ENCODE measurements at places on chromosomes 7 and 10.

GRCh38 chr7:67549126-67549525, 552.5 kb downstream of the TYW1 start:
- DNase-seq: no peak

- DNase-seq: no peak
Observed at GRCh38 chr10:103931603-103932002, 13.6 kb upstream of the STN1 start.

GRCh38 chr10:106740-107139, 28.5 kb upstream of the ZMYND11 start:
- DNase-seq: no peak

- DNase-seq: no peak
Observed at GRCh38 chr10:131843881-131844284, 56.9 kb upstream of the PPP2R2D start.

- DNase-seq: no peak
Observed at GRCh38 chr7:65438598-65438997, 64.9 kb downstream of the ZNF92 start.

- no peak for DNase-seq
Observed at GRCh38 chr7:90119178-90119971, 34.9 kb upstream of the STEAP1 start.

- no peak for DNase-seq
Observed at GRCh38 chr10:21943633-21944265, 59.8 kb downstream of the DNAJC1 start.

DNA sequence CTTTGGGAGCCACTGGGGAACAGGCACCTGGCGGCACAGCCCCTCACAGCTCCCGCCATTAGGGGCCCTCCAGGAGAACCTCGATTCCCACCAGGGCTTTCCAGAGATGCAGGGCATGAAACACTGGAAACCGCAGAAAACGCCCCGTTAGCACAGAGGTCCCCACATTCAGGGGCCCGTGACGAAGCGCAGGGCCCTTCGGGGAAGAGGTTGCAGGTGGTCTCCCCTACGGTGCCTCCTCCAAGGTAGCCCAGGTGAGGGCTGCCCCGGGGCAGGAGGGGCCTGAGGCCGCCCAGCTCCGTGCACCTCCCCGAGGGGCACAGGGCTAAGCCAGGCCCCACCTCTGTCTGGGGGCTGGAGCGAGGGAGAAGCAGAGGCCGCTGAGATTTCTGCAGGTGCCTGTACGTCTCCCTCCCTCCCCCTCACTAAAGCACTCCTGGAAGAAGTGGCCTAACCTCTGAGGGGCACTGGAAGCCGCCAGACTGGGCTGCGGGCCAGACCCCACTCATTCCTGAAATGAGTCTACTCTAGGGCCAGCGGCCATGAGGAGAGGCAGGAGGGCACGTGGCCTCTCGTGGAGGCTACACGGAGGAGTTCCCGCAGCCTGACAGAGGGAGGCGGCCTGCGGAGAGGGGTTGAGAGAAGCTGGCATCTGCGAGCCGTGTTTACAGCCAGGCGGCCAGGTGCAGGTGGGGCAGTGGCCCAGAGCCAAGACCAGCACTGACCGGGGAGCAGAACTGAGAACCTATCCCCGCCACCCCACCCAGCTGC, 6.9 kb downstream of the PDGFA start:
- no peak for DNase-seq

DNA sequence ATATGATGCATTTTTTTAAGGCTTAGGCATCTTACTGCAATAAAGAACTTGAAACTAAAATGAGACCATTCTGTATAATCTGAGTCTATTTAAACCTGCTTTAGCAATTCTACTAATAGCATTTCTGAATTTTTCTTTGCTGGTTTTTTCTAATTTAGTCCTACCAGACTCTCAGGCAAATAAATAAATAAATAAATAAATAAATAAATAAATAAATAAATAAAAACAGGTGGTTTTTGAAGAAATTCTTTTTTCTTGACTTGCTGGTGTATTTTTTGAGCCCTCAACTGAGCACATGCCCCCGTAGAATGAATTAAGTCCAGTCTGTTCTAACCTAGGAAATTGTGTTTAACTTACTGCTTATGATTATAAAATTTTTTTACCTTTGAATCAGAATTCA, 134.7 kb upstream of the FOXP2 start:
- no peak for DNase-seq

GRCh38 chr10:916716-917415, 14.6 kb downstream of the LARP4B start:
- no peak for DNase-seq

DNA sequence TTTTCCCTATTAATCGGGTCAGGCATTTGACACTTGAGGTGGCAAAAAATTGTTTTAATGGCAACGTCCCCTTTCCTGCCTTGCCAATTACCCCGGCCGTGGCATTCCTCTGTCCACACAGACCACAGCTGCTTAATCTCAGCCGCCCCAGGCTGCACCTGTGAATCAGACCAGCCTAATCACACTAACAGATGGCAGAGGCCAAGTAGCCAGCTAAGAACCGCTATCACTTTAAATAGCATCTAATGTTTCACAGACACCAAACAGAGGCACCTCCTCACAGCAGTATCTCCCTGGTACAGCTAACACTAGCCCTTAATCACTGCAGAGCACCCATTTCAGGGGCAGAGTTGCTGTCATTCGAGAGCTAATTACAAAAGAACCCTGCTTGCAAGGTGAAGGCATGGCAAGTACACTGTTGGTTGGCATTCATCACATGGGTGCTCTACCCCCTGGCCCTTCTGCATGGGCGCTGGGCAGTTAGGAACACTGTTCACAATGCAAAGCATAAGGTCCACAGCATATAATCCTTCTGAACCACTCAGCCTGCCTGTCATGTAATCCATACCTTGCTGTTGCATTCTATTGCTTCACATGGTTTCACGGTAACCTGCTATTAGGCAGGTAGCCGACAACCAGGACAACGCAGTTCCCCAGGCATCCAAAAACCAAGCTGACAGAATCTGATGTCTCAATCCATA, 38.8 kb downstream of the FGFR2 start:
- DNase-seq: no peak

GRCh38 chr7:138074540-138074939, 1.7 kb upstream of the AKR1D1 start:
- DNase-seq: no peak

GRCh38 chr10:85635650-85636049, 730.9 kb downstream of the GRID1 start:
- DNase-seq: no peak

- peak; percentile 58 for DNase-seq
Observed at GRCh38 chr10:119542988-119543813, 682 bp upstream of the RGS10 start.

GRCh38 chr7:85150624-85151023, 36.2 kb downstream of the SEMA3D start:
- no peak for DNase-seq

DNA sequence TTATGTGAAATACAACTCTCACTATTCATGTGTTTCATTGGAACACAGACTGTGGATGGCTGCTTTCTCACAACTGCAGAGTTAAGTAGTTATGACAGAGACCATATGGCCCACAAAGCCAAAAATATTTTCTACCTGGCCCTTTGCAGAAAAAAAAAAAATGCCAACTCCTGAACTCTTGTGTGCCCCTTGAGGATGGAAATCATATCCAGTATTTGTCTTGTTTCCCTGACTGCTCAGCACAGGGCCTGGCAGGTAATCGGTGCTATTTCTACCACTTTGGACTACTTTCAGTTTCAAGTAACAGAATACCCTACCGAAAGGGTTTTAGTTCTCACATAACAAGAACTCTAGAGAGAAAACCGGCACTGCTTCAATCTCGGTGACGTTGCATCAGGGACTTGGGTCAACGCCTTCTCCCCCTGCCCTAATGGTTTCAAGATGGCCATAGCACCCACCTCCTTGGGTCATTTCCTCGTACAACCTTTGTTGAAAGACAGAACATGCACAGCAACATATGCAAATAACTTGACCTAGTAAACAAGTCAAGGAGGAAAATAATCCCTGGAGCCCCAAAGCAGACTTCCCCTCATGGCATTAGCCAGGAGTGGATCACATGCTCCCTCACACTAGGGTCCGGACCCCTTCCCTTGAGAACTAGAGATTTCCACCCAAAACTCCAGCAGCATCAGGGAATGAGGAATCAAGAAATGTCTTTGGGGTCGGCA, 11.8 kb upstream of the GPNMB start:
- no peak for DNase-seq

DNA sequence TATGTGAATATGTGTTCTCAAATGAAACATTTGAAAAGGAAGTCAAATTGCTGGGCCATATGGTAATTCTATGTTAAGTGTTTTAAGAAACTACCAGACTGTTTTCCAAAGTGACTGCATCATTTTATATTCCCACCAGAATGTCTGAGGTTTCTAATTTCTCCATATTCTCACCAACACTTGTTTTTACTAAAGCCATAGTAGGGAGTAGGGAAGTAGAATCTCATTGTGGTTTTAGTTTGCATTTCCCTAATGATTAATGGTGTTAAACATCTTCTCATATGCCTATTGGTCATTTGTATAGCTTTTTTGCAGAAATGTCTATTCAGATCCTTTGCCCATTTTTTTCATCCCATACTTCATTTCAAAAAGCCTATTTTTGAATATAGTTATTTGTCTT, 9.1 kb upstream of the SEMA4G start:
- no peak for DNase-seq

- DNase-seq: no peak
Observed at GRCh38 chr10:18793951-18794350, 134.7 kb downstream of the ARL5B start.

DNA sequence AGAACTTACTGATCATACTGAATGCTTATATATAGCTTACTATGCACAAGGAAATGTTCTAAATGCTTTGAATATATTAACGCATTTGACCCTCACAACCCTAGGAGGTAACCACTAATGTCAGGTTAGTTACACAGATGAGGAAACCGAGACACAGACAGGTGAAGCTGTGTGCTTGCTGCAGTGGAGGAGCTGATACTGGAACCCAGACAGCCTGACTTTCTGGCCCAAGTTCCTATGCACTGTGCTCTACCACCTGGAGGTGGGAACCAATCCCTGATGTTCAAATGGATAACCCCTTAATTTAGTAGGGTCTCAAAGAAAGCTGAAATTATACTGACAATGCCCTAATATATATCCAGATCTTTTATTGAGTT, 119.6 kb downstream of the SORBS1 start:
- no peak for DNase-seq

DNA sequence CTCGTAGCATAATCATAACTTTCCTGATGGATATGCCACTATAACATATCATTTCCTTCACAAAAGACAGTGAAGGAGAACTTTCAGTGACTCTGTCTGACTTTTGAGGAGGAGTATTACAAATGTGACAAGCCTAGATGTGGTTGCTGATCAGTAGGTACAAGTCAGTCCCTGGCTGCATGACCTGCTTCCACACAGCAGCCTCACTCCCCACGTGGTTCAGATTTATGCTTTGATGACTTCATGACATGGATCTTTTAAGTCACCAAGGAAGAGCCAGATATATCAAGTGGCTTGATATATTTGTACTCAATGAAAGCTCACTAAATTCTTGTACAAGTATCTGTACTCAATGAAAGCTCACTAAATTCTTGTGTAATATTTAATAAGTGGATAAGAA, 50.9 kb upstream of the MKLN1 start:
- DNase-seq: no peak

GRCh38 chr10:111211706-111212105, 134.9 kb downstream of the ADRA2A start:
- no peak for DNase-seq

- no peak for DNase-seq
Observed at GRCh38 chr7:116571552-116571951, 46.7 kb downstream of the CAV1 start.

- DNase-seq: peak; percentile 38
Observed at GRCh38 chr10:100730725-100731406, 14.5 kb upstream of the PAX2 start.

GRCh38 chr10:124734311-124735166, 9.6 kb downstream of the FAM53B start:
- no peak for DNase-seq

DNA sequence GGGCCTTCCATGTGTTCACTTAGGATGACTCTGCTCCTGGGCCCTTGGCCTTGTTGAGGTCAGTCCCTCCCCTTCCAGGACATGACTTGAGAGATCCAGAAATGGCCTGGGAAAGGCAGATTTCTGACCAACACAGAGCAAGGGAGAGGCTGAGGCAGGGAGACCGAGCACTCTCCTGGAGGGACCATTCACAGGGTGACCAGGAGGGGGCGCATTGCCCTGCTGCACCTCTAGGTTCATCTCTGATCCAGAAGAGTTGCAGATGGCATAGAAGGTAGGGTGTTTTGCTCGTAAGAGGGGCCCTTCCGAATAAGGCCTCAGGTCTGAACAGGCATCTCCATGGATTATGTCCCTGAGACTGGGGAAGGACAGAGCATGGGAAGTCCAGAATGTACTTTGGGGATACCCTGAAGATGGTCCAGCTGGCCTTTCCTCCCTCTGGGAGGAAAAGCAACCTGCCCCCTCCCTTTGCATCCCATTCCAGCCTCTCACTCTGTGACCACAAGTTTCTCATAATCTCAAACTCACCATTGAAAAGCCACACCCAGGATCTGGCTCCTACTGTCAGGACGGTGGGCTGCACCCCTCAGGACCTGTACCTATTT, 6.6 kb downstream of the DMBT1 start:
- DNase-seq: peak; percentile 13

DNA sequence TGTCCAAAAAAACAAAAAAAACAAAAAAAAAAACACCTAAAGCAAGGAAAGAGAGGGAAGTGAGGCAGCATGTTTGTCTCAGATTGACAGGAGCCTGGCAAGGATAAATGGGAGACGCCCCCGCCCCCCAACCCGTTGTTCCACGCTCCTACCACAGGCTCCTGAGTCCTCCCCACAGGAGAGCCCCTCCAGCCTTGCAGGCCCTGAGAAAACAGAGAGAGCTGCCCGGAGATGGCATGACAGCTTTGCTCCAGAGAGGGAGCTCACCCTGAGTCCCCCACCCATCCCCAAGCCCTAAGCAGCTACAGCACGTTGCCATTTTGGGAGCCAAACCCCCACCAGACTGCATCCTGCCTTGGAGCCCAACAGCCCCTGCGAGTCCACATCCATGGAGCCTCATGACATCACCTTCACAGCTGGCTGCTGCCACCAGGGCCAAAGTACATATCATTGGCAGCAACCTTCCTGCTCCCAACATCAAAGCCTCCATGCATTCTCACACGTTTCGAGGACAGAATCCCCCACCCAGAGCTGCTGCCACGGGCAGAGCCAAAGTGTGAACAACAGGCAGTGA, 1283.3 kb downstream of the TYW1 start:
- DNase-seq: no peak

DNA sequence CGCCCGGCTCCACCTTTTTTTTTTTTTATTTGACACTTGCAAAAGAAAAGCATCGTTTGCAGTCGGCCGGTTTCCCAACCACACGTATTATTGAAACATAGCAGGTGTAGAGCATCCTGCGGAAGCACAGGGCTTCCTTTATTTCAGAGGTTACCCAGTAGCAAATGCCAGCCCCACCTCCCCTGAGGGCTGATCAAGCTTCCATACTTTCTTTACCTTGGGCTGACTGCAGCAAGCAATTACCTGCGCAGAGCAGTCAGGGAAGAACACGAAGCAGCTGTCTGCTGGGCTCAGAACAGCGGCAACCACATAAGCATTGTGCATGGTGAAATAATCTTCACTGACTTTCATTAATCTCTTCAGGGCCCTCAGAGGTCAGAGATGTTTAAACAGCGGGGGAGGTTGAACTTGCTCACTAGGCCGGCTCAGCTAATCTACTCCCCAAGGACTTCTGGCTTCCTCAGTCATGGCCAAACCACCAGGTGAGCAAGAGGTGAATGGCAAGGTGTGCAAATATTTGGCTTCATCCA, 784.7 kb upstream of the AUTS2 start:
- DNase-seq: no peak

- no peak for DNase-seq
Observed at GRCh38 chr7:137820156-137820555, 26.6 kb downstream of the DGKI start.

All from stimulated activated CD4-positive, alpha-beta T cell treated with anti-CD3 and anti-CD28 coated beads, Interleukin-1b, Interleukin-23, amount 100 ng/mL, for 24 hours (primary cell).